ENCODE measurements at places on chromosomes 7 and 10.
A peak's percentile ranks its signal among the peaks of the same experiment; 100 is the strongest.

DNA sequence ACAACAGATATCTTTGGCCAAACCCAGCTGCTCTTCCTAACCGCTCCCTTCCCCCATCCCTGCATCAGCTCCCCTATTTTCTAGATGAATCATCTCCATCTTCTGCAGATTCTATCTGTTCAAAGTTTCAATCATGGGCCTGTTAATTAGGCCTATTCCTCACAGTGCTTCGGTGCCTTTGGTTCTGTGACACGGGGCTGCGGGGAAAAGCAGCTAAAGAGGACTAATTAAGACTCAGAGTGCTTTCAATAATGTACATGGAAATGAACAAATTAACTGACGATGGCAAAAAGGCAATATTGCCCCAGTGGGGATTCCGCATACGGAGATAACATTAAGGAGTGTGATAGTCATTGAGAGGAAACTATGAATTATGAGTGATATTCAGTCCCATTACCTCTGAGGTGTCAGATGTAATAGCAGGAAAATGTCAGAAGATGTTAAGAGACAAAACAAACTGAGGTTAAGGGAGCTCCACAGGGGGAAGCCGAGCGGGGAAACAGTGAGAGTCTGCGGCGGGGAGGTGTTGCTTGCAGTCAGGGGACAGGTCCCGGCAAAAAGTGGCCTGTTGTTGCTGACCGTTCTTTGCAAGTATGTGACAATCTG is 716.9 kb downstream of the TYW1 start:
- DNase-seq: no peak

GRCh38 chr7:46291601-46292150 is 370.6 kb upstream of the IGFBP3 start:
- DNase-seq: no peak

GRCh38 chr10:61064356-61064755 is 120.4 kb upstream of the RHOBTB1 start:
- DNase-seq: no peak

GRCh38 chr10:49751636-49752510 is 10.2 kb downstream of the OGDHL start:
- no peak for DNase-seq

- DNase-seq: peak; percentile 55
Observed at GRCh38 chr10:92181575-92181974, 109.3 kb downstream of the CPEB3 start.

DNA sequence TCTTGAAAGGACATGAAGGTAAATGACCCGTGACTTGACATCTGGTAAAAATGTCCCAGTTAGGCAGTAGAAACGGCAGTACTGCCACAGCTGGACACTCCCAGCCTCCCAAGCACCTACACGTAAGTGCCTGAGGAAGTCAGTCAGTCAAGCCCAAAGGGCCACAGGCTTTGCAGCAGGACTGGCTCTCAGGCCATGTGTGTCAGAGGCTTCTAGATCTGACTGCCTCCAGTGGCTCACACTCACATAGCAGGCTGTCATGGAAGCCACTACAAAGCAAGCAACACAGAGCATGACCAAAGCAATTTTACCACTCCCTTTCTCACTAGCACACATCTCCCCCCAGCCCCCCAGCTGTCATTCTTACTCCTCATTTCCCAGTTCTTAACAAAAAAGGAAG is 17.8 kb upstream of the CCNJ start:
- peak; percentile 66 for DNase-seq

Data from OCI-LY7 (cell line).